Stimulated activated CD4-positive, alpha-beta T cell treated with anti-CD3 and anti-CD28 coated beads, Interleukin-4, amount 100 ng/mL, for 1 hour (primary cell): ENCODE measurements at places on chromosomes 4 and X.

DNA sequence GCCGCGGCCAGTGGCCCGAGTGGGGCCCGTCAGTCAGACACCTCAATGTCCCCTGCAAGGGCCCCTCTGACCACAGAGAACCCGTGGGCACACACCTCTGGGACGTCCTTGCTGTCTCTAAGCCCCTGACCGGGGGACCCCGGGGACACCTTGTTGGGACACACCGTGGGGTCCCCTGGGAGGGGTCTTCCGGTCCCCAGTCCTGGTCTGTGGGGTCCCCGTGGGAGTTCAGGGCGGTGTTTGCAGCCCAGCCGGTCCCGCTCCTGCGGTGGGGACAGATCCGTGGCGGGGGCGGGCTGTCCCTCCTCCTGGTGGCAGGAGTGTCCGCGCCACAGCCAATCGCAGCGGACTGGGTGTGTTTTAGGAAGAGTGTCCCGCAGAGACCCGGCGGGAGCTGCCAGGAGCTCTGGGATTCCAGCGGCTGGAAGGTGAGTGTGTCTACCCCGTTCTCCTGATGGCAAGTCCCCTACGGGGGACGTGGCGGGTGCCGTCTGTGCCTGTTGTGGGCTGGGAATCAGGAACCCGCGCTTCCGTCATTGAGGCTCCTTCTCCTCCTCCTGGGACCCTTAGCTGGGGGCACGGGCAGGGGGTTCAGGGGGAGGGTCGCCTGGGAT lies 5.1 kb upstream of the PLCXD1 start:
- DNase-seq, result peak; percentile 49

DNA sequence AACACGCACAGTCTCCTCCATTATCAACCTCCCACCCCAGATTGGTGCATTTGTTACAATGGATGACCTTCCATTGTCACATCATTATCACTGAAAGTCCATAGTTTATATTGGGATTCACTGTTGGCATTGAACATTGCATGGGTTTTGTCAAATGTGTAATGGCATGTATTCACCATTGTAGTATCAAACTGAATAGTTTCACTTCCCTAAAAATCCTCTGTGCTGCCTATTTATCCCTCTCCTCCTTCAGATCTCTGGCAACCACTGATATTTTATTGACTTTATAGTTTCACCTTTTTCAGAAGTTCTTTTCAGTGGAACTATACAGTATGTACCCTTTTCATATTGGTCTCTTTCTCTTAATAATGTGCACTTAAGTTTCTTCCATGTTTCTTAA lies 1565.4 kb downstream of the PCDH18 start:
- no peak for DNase-seq

DNA sequence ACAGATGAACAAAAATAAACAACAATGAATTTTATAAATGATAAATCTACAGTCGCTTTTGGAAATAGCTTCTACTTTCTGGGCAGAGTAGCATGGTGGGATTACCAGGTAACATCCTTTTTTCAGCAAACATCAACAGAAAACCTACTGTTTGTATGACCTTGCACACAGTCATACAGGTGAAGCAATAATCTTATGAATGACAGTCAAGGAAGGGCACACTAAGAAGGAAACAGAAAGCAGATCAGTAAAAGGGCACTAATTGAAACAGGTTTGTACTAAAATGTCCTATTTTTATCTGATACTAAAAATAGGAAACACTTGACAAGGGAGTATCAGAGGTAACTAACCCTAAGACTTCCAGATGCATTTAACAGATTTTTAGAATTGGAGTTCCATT lies 108.9 kb downstream of the DLG3 start:
- no peak for DNase-seq

- DNase-seq, result no peak
Observed at GRCh38 chrX:94633237-94633636, 959.2 kb downstream of the FAM133A start.

GRCh38 chrX:96361844-96362243 lies 322.8 kb upstream of the DIAPH2 start:
- DNase-seq, result no peak

- no peak for DNase-seq
Observed at GRCh38 chr4:152072001-152072485, 311.2 kb upstream of the GATB start.

DNA sequence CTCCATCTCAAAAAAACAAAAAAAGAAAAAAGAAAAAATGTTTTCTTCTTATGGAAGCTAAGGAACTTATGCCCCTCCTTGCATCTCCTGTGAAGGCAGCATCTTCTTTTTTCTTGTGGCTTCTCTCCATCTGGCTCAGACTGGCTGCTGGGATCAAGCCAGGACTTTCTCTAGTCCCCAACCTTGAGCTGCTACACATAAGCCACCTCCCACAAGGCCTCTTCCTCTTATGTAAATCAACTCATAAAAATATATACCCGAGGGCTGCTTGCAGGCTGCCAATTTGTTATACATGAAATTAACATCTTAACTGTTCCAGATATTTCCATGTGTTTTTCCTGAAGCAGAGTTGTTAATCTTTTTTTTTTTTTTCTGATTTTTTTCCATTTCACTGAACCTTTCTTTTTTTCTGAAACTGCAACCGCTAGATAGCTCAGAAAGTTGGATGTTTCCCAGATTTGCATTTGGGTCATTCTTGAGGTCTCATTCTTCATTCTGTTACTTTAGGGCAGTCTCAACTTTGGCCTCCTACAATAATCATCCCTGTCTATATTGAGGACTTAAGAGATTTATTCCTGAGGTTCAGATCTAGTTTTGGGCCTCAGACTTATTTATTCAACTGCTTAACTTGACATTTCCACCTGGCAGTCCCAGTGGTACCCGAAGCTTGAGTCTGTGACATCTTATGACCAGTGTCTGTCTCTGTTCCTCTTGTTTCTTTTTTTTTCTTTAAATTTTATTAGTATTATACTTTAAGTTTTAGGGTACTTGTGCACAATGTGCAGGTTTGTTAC lies 10.3 kb downstream of the SNX25 start:
- DNase-seq, result no peak

DNA sequence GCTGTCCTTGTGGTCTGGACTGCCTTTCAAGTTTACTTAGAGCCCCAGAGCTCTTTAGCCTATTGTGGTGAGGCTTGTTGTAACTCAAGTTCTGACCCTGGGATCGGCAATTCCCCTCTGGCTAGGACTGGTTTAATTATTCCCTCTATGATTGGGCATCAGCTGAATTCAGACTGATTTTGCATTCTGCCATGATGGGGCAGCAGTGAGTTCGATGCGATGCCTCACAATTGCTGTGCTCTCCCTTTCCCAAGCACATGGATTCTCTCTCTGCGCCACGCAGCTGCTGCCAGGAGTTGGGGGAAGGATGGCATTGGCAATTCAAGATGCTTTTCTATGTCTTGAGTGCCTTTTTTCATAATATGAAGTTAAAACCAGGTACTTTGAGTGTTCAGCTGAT lies 327.8 kb upstream of the CXorf51B start:
- no peak for DNase-seq

DNA sequence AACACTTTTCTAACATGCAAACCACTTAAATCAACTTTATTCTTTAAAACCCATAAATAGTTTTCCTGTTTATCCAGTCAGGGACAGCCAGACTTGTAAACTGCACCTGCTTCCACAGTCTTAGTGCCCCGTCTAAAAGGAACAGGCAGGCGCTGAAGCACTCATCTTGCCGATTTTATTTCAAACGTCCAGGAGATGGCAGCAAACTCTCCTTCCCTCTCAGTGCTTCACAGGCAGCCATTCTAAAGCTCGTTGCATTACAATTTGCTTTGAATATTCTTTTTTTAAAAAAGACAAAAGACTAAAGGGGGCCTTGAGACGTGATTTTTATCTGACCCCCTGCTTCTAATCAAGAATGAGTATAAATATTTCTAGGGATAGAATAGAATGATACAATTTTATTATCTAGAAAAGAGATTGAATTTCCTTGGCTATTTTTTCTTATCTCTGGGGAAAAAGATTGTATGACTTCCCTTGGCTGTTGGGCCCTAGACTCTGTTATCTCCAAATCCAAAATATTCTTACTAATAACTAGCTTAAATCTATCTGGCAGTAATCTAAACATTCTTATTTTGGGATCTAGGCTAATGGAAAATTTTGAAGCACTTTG lies 93.6 kb upstream of the MYOZ2 start:
- peak; percentile 33 for DNase-seq

- DNase-seq, result no peak
Observed at GRCh38 chr4:66000510-66001117, 330.3 kb upstream of the EPHA5 start.

GRCh38 chr4:150207871-150208270 lies 129.6 kb downstream of the DCLK2 start:
- DNase-seq, result no peak

GRCh38 chr4:153232768-153233167 lies 28.5 kb downstream of the TRIM2 start:
- no peak for DNase-seq

- no peak for DNase-seq
Observed at GRCh38 chrX:119174900-119175299, 47.3 kb upstream of the KIAA1210 start.

DNA sequence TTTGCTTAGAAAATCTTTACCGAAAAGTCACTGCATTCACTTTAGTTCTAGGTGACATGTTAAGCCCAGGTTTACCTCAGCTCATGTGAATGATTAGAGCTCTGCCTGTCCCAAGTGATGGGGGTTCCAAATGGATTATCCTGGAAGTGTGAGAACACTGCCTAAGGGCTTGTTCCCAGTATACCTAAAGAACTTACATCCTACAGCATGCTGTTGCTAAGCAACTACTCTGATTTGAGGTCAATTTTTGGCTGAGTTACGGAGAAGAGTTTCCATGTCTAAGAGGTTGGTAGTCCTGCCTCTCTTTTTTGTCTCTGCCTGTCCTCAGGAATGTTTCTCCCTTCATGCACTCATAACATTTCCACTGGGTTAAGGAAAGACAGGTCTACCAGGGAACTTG lies 67.6 kb upstream of the UGT2B15 start:
- no peak for DNase-seq

- peak; percentile 44 for DNase-seq
Observed at GRCh38 chr4:81052119-81053068, 21.9 kb downstream of the BMP3 start.

- DNase-seq, result no peak
Observed at GRCh38 chr4:108360754-108361445, 192.2 kb upstream of the LEF1 start.

DNA sequence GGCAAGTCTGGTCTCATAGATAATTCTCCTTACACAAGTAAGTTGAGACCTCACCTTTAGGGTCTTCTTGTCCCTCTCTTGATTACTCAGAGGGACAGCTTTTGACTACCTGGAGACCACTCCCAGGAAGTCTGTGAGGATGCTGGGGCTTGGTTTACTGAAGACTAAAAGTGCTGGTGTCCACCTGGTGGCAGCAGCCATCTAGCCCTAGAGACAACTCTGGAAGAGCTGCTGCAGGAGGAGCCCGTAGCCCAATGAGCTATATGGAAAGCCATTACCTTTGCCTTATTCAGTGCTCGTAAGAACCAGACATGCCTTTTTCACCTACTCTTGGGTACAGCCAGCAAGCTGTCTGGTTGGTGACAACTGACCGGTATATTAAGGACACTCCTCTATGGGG lies 7.3 kb downstream of the FGFBP2 start:
- DNase-seq, result no peak
